GM03348 (cell line): ENCODE measurements at places on chromosomes 6 and 20.

GRCh38 chr6:71248306-71248765 lies 40.3 kb upstream of the OGFRL1 start:
- DNase-seq = peak; percentile 47

- DNase-seq = peak; percentile 54
These were observed 139.7 kb downstream of the SYNDIG1 start for GRCh38 chr20:24608926-24609667.

DNA sequence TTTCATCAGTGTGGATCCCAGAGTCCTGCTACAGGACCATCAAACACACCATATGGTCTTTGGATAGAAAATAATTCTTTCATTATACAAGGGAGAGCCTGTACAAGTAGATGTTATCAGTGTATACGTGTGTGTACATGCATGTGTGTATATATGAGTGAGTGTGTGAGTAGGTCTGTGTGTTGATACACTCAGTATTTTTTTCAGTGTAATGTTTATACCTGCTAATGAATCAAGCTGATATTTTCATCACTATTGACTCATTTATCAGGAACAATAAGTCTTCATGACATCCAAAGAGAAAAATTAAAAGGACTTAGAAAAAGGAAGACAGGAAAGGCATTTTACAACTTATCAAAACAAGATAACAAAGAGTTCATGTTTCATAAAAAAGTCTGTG lies 66.5 kb downstream of the EPM2A start:
- DNase-seq = no peak

DNA sequence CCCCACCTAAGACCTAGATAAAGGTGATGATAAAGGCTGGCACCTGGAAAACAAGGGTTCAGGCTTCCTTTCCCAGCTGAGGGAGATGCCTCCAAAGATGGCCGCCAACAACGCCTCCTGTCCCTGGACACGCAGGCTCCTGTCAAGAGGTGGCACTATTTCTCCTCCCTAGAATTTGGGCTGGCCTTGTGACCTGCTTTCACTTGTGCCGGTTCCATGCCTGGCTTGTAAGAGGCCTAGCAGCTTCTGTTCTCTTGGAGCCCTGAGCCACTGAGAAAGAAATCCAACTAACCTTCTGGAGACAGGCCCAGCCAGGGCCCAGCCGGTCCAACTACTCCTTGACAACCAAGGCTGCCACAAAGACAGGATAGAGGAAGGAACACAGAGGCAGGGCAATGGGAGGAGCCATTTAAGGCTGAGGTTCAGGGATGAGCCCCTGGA lies 60.2 kb upstream of the RALY start:
- peak; percentile 79 for DNase-seq

DNA sequence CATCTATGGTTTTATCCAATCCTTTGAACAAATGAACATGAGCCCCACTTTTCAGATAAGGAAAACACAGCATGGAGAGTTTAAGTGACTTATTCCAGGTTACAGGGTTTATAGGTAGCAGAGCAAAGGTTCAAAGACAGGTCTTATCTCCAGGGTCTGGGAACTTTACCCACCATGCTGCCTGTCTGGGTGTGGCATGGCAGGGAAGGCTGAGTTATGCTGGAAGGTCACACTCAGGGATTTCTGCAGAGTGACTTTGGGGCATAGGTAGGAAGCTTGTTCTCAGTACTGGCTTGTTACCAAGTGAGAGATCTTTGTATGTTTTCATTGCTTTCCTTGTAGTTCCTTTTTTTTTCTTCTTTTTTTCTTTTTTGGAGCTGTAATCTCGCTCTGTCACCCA lies 1.8 kb downstream of the ZNF831 start:
- DNase-seq = no peak

DNA sequence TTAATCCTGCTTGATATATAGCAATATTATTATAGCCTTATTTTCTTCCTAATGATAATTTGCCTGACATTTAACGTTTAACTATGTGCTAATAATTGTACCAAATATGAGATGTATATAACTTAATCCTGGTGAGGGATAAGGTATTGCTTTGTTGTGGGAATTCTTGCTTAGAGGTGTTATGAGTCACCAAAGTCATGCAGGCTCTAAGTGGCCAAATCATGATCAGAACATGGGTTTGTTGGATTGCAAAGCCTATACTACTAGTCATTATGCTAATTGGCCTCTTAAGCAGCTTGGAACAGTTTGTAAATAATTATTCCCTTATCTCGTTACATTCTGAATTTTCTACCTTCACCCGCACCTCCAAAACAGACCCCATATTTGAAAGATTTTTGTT lies 21.9 kb upstream of the C6orf141 start:
- DNase-seq = no peak

GRCh38 chr6:85810558-85810957 lies 167.9 kb upstream of the SYNCRIP start:
- DNase-seq = no peak

DNA sequence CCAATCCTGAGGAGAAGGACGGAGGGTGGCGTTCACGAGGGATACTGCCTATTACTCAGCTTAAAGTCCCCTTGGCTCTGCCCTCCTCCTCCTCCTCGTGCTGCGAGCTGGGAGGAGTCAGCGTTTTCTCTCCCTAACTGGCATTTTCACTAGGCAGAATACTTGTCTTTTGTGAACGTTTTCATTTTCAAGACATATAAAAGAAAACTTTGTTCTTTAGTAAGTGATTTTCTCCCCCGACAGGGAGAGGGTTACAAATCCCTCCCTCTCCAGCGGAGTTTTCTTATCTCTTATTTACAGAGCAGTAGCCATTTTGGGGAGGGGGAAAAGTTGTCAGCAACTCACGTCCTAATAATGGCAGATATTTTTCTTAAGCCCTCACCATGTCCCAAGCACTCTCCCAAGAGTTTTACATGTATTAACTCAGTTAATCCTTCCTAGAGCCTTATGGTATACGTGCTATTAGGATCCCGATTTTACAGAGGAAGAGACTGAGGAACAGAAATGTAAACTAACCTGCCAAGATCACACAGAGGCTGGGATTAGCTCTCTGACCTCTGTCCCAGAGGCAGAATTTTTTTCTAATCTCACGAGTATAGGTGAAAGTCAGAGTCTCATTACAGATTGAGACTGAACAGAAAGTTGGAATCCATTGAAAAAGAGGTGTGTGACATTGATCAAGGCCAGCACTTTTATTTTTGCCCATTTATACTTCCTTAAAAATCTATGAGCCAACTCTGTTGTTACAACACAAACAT lies 30.0 kb upstream of the ZNF217 start:
- peak; percentile 80 for DNase-seq

- no peak for DNase-seq
These were observed 50.7 kb upstream of the INSM1 start for GRCh38 chr20:20317195-20317594.

DNA sequence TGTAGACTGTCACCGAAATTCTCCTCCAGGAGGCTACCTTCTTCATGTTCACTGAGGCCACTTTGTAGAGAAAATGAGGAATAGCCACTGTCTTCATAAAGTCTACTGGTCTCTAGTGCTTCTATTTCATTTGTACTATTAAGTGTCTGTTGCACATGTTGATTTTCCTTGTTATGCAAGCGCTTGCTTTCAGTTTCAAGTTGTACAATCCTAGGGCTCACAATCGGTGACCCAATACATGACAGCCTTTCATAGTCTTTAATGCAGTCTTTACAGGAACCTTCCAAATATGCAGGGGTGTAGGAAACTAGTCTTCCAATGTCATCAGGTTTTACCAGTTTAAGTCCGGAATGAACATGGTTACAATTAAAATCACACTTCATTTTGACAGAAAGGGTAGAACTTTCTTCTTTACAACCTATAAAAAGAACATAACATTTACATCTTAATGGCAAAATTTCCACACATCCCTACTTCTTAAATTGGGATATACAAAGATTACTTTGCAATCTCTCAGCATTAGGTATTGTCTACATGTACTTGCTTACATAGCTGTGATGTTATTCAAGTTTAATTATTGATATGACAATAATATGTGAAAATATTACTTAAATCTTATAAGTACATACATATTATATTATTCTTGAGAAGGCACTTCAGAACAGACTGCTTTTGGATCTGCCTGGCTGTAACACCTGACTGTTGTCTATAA lies 7.5 kb downstream of the FBXO5 start:
- no peak for DNase-seq

DNA sequence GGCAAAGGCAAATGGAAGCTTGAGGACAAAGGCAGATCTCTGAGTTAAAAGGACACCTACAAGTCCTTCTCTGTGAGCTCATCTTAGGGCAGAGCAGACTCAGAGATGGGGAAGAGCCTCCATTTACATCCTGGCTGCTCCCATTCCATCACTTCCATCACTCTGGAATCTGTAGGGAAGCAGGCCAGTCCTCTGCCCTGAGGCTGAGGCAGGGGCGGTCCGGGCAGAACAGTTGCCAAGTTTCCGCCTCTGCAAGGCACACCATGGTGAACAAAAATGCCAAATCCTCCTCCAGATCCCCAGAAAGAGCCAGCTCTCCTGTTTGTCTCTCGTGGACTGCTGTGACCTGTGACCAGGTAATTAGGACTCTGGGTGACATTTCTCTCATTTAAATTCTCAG lies 209.6 kb upstream of the SSTR4 start:
- DNase-seq = no peak

- DNase-seq = no peak
These were observed 189.2 kb upstream of the PHACTR1 start for GRCh38 chr6:12527339-12527738.

- DNase-seq = no peak
These were observed 43.4 kb downstream of the OGFRL1 start for GRCh38 chr6:71332012-71332411.

DNA sequence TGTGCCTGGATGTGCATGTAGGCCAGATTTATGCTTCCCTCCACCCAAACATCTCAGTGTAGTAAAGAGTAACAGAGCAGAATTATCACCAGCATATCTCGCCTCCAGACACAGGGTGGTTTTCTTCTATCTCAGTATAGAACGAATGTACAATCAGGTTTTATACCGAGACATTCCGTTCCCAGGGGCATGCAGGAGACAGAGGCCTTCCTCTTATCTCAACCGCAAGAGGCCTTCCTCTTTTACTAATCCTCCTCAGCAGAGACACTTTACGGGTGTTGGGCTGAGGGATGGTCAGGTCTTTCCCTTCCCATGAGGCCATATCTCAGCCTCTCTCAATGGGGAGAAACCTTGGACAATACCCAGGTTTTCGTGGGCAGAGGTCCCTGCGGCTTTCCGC lies 36.4 kb upstream of the MC3R start:
- no peak for DNase-seq

DNA sequence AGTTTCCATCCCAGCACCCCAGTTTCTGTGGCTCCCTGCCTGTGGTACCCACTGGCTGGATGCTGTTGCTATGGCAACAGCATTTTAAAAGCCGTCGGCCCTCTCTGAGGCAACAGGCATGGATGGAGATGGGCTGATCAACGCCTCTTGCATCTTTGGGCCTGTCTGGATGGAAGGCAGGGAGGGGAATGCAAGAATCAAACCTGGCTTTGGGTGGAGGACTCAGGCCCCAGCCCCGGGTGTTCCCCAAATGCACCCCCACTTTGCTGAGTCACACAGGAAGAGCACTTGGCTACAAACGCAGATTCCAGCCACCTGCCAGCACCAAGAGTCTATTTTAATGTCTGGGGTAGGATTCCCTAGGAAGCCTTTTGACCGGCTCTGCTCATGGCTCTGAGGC lies 45.7 kb upstream of the TGM2 start:
- peak; percentile 44 for DNase-seq

DNA sequence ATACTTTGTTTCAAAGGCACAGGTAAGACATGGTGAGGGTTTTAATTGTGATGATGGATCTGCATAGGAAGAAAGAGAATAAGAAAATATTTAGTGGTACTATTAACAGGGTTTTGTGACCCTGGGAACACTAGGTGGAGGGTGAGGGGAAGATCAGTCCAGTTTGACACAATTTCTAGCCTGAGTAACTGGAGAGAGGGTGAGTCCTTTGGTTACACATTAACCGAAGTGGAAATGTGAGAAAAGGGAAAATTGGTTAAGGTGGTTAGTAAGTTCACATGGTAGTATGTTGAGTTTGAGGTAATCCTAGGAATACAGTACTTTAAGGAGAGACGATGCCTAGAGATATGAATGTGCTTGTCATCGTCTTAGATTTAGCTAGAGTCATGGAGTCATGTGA lies 54.8 kb upstream of the POU3F2 start:
- no peak for DNase-seq

GRCh38 chr20:50189681-50190250 lies 864 bp upstream of the CEBPB start:
- DNase-seq = no peak

DNA sequence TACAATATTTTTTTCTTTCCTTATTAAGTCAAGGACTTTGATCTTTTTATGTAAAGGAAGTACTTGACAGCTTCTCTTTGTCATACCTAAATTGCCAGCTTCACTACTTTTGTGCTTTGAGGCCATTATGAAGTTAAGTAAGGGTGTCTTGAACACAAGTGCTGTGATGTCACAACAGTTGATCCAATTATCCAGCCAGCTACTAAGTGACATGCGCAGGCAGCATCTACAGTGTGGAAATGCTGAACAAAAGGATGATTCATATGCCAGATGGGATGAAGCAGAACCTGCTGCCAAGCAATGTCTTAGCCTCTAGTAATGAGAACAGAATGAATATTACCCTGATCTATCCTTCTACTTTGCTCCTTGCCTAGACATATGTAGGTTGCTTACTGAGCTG lies 68.3 kb upstream of the TMEM244 start:
- peak; percentile 69 for DNase-seq

DNA sequence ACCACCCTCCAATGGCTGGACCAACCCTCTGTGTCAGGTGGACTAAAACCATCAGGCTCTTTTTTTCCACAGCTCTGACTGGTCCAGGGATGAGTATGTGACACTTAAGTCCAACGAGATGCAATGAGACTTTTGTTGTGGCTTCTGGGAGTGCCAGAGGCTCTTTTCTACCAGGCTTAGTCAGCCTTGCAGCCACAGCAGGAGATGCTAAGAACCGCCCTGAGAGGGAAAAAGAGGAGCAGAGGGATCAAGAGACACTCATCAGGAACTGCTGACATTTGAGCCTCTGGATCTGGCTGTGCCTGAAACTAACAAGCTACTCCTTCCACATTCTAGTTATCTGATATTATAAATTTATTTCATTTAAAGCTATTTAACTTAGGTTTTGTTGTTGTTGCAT lies 270.9 kb upstream of the SULF2 start:
- no peak for DNase-seq

- no peak for DNase-seq
These were observed 8.6 kb downstream of the HS3ST5 start for GRCh38 chr6:114334237-114334636.

GRCh38 chr6:161890133-161890831 lies 616.4 kb upstream of the AGPAT4 start:
- no peak for DNase-seq

GRCh38 chr6:156616495-156616894 lies 160.7 kb upstream of the ARID1B start:
- no peak for DNase-seq

- no peak for DNase-seq
These were observed 311.4 kb downstream of the HACE1 start for GRCh38 chr6:104548297-104548696.

GRCh38 chr6:56314683-56315523 lies 67.5 kb upstream of the COL21A1 start:
- DNase-seq = peak; percentile 53

DNA sequence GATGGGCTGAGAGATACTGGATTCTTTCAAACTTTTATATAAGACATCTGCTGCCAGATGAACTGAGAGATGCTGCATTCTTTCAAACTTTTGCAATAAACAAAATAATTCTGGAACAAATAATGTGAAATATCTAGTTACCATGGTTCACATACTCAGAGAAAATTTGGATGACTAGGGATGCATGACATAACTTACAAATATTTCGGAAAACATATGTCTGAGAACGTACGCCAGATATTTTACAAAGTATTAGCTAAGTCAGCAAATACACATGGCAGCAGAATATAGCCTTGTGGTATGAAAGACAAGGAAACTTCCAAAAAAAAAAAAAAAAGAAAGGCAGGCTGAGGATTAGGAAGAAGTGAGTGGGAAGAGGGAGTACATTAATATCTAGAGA lies 113.3 kb upstream of the TRAF3IP2 start:
- DNase-seq = peak; percentile 53
